ENCODE measurements at places on chromosomes 4 and X. TPM values are rescaled to one million over a fixed set of nuclear protein-coding genes. Genes with fewer than 3 reads are reported as not detected.

GRCh38 chr4:138217567-138217966 lies 24.6 kb downstream of the SLC7A11 start:
- no peaks in the 10 kb centered on the region for H3K27me3 ChIP-seq
- no peak for DNase-seq
- peaks cover 5% of the 10 kb centered on the region for H3K4me1 ChIP-seq
- no peaks in the 10 kb centered on the region for H3K36me3 ChIP-seq
- no peak overlapping the region for H3K27ac ChIP-seq
- no peak overlapping the region for H3K4me3 ChIP-seq

GRCh38 chrX:114267142-114267541 lies 316.7 kb upstream of the HTR2C start:
- no peak overlapping the region for H3K4me3 ChIP-seq
- no peaks in the 10 kb centered on the region for H3K36me3 ChIP-seq
- H3K27me3 ChIP-seq = no peaks in the 10 kb centered on the region
- no peak overlapping the region for H3K27ac ChIP-seq
- no peak for DNase-seq

DNA sequence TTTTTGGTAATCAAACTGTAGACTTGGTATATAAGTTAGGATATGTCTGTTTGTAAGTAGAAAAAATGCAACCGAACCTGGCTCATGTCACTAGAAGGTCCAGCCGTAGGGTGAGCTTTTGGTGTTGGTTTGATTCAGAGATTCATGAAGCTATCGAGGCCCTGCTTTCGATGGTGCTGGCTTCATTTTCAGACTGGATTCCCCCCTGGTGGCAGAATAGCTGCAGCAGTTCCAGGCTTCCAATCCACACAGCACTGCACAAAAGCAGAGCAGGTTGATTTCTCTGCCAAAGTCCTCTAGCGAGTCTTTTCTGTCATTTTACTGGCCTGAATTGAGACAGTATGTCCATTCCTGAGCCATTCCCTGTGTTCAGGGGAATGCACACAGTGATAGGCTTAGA lies 33.1 kb downstream of the PDK3 start:
- H3K36me3 ChIP-seq = no peaks in the 10 kb centered on the region
- no peaks in the 10 kb centered on the region for H3K27me3 ChIP-seq
- DNase-seq = no peak
- H3K4me1 ChIP-seq = no peaks in the 10 kb centered on the region
- no peak overlapping the region for H3K4me3 ChIP-seq

GRCh38 chr4:3744901-3745300 lies 21.3 kb upstream of the ADRA2C start:
- no peaks in the 10 kb centered on the region for H3K27me3 ChIP-seq
- DNase-seq = no peak
- no peaks in the 10 kb centered on the region for H3K4me1 ChIP-seq
- peak overlapping the region; percentile 39 for H3K27ac ChIP-seq
- H3K36me3 ChIP-seq = no peaks in the 10 kb centered on the region

DNA sequence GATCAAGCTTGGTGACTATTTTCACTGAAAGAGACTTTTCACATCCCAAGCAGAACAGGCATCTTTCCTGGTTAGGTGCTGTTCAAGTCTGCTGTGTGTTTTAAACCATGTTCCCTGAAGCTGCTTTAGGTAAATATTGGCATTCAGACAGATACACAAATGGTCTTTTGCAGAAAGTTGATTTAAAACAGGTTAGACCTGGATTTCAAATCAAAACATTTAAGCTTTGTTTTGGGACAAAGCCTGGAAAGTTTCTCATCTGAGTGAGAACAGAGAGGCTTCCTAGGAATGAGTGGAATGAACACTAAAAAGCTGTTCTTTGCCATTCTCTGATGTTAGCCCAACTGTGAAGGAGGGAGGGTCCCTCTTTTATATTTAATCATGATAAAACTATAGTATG lies 10.1 kb downstream of the ANXA3 start:
- no peaks in the 10 kb centered on the region for H3K36me3 ChIP-seq
- no peak overlapping the region for H3K27ac ChIP-seq
- no peak for DNase-seq
- H3K27me3 ChIP-seq = no peaks in the 10 kb centered on the region

GRCh38 chr4:100189820-100190642 lies at the start of gene DDIT4L:
DDIT4L (minus strand) TSS chr4:100190468; CDS start chr4:100189983, 485 bp downstream.
- peak within 1 kb of the TSS; percentile 79 for H3K4me3 ChIP-seq
- H3K36me3 ChIP-seq = no peaks in the 10 kb centered on the region
- no peaks in the 10 kb centered on the region for H3K27me3 ChIP-seq
- H3K4me1 ChIP-seq = no peaks in the 10 kb centered on the region

DNA sequence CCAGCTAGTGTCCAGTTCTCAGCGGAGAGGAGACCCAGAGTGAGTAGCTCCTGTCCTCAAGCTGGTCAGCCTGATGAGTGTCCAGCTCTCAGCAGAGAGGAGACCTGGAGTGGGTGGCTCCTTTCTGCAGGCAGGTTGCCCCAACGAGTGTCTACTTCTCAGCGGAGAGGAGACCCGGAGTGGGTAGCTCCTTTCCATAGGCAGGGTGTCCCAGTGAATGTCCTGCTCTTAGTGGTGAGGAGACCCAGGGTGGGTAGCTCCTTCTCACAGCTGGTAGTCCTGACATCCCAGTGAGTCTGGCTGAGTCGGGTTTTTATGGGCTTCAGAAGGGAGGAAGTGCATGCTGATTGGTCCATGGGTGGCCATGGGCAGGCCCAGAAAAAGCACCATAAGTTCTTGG lies 55.7 kb upstream of the NUDT6 start:
- no peaks in the 10 kb centered on the region for H3K27me3 ChIP-seq
- no peaks in the 10 kb centered on the region for H3K36me3 ChIP-seq
- DNase-seq = no peak
- H3K4me1 ChIP-seq = no peaks in the 10 kb centered on the region
- no peak overlapping the region for H3K27ac ChIP-seq

GRCh38 chrX:12753366-12753765 lies 37.8 kb upstream of the PRPS2 start:
- no peaks in the 10 kb centered on the region for H3K4me1 ChIP-seq
- no peaks in the 10 kb centered on the region for H3K36me3 ChIP-seq
- DNase-seq = no peak
- no peaks in the 10 kb centered on the region for H3K27me3 ChIP-seq
- H3K4me3 ChIP-seq = no peak overlapping the region

DNA sequence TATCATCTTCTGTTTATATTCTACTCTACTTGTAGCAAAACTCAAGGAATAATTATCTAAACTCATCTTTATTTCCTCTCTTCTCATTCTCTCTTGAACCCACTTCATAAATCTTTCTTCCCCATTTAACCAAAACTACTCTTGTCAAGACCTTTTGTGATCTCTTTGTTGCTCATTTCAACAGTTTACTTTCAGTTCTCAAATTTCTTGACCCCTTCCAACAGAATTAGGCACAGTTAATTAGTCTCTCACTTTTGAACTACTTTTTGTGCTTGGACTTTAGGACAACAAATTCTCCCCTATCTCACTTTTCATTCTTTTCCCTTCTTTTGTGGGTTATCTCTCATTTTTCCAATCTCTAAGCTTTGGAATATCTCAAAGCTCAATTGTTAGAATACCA lies 27.4 kb upstream of the CAMK2D start:
- no peaks in the 10 kb centered on the region for H3K4me1 ChIP-seq
- no peak for DNase-seq
- no peaks in the 10 kb centered on the region for H3K36me3 ChIP-seq
- no peak overlapping the region for H3K4me3 ChIP-seq

GRCh38 chr4:83082777-83083176 lies 31.8 kb downstream of the PLAC8 start:
- H3K27me3 ChIP-seq = no peaks in the 10 kb centered on the region
- no peak overlapping the region for H3K4me3 ChIP-seq
- no peaks in the 10 kb centered on the region for H3K4me1 ChIP-seq
- DNase-seq = no peak
- no peaks in the 10 kb centered on the region for H3K36me3 ChIP-seq

- H3K4me3 ChIP-seq = peak within 1 kb of the TSS; percentile 70
- no peaks in the 10 kb centered on the region for H3K27me3 ChIP-seq
- H3K36me3 ChIP-seq = no peaks in the 10 kb centered on the region
- H3K27ac ChIP-seq = peak within 1 kb of the TSS; percentile 81
- no peaks in the 10 kb centered on the region for H3K4me1 ChIP-seq
Measured at GRCh38 chrX:104165894-104166734, at the start of gene FAM199X. FAM199X (plus strand) TSS chrX:104166453; CDS start chrX:104166786, 333 bp downstream.

- H3K27me3 ChIP-seq = no peaks in the 10 kb centered on the region
- H3K4me1 ChIP-seq = no peaks in the 10 kb centered on the region
- no peak overlapping the region for H3K27ac ChIP-seq
- no peak overlapping the region for H3K4me3 ChIP-seq
- DNase-seq = no peak
Measured at GRCh38 chr4:14218641-14219040, 591.1 kb upstream of the BOD1L1 start.

DNA sequence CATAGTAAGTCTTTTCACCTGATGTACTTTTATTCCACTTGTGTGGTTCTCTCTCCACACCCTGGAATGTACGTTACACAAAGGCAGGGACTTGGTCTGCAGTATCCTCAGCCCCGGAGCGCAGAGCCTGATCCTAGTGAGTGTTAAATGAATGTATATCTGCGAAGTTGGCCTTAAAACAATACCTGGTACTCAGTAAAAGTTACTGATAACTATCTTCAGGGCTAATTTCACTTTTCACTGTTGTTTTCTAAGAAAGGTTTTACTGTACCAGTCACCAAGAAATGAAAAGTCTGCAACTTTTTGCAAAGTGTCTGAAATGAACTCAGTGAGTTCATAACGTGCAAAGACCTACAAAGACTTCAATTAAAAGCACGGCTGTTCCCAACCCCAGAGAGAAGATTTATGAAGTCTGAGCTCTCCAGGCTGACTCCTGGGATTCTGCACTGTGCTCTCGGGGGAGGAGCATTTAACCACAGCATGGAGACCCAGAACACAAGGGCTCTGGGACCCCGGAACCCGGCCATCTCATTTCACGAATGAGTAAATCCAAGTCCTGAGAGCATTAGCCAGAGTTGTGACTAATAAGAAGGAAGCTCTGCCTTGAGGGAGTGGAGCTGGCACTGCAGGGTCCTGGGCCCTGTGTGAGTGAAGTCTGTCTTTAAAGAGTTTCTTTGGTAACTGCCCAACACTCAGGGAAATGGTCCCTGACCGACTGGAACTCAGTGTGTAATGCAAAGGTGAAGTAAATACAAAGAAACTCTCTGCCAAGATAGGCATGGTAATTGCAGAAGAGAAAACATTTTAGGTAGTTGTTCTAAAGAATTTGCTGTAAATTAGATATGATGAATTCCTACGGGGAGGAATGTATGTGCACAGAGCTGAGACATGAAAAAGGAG lies 165.8 kb downstream of the NSUN7 start:
- H3K4me3 ChIP-seq = no peak overlapping the region
- no peaks in the 10 kb centered on the region for H3K27me3 ChIP-seq
- H3K36me3 ChIP-seq = no peaks in the 10 kb centered on the region
- DNase-seq = no peak
- H3K27ac ChIP-seq = peak overlapping the region; percentile 91

DNA sequence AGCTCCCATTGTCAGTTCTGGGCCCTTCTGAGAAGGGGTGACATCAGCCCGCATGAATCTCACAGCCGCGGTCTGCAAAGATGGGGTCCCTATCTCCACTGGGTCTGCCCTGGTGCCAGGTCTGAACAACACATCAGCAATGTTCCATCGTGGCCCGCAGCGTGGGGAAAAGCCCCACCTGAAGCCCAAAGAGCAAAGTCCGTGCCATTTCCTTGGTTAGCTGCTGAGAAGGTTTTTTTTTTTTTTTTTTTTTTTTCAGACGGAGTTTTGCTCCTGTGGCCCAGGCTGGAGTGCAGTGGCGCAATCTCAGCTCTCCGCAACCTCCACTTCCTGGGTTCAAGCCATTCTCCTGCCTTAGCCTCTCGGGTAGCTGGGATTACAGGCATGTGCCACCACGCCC lies 79.4 kb downstream of the DCTD start:
- H3K4me1 ChIP-seq = no peaks in the 10 kb centered on the region
- H3K36me3 ChIP-seq = no peaks in the 10 kb centered on the region
- DNase-seq = no peak
- H3K27me3 ChIP-seq = no peaks in the 10 kb centered on the region
- no peak overlapping the region for H3K27ac ChIP-seq

DNA sequence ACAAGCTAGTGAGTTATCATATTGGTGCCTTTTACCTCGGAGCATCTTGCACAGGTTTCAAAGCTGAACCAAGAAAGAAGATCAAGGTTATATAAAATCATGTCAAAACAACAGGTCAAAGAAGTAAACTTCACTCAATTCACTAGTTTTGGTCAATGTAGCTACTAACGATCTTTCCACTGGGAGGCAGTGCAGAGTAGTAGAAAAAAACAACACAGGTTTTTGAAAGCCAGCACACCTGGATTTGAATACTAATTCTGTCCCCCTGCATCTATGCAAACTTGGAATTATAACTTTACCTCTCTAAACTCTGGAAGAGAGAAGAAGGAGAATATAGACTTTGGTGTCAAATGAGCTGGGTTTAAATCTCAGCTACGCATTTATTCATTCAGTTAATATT lies 266.1 kb downstream of the GRIA3 start:
- H3K36me3 ChIP-seq = no peaks in the 10 kb centered on the region
- H3K27me3 ChIP-seq = no peaks in the 10 kb centered on the region
- no peaks in the 10 kb centered on the region for H3K4me1 ChIP-seq
- no peak for DNase-seq

- no peaks in the 10 kb centered on the region for H3K27me3 ChIP-seq
- no peak for DNase-seq
- no peak overlapping the region for H3K4me3 ChIP-seq
- H3K36me3 ChIP-seq = no peaks in the 10 kb centered on the region
- no peaks in the 10 kb centered on the region for H3K4me1 ChIP-seq
Measured at GRCh38 chr4:149956678-149957077, 121.6 kb upstream of the DCLK2 start.

DNA sequence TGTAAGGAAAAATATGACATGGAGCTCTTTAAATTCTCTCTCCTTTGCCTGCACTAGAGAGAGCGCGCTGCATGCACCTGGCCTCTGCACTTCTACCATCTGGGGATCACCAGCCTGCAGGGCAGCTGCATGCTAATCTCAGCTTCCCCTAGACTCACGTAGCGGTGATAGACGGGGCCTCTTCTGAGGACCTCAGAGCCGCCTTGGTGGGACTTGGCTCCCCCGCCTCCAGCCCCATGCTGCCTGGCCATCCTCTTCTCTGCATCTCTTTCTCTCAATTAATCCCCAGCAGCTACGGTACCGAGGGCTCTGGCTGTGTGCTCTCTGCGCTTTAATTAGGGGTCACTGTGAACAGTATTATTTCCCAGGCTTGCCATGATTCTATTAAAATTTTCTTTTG lies 52.8 kb upstream of the PSAPL1 start:
- H3K36me3 ChIP-seq = no peaks in the 10 kb centered on the region
- H3K27me3 ChIP-seq = no peaks in the 10 kb centered on the region
- H3K27ac ChIP-seq = no peak overlapping the region
- no peak overlapping the region for H3K4me3 ChIP-seq
- no peaks in the 10 kb centered on the region for H3K4me1 ChIP-seq

DNA sequence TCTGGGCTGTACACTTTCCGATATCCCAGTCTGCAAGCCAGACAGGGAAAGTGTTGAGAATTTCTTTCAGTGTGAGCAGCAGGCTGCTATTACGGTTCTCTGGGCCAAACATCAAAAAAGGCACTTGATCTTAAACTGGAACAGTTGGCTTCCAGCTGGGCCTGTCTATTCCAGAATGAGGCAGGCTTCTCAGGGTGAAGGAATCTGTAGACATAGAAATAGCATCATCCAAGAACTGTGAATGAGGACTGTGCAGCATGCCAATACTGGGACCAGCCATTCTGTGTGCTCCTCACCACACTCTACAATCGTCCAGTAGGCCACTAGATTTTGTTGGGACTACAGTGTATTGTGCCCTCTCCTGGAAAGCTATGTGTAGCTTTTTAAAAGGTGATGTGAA lies 31.1 kb downstream of the ART3 start:
- DNase-seq = no peak
- no peak overlapping the region for H3K4me3 ChIP-seq
- H3K27ac ChIP-seq = no peak overlapping the region
- H3K27me3 ChIP-seq = no peaks in the 10 kb centered on the region

The MXRA5 gene
- total RNA-seq = 2.3 TPM

The PLXNA3 gene
- total RNA-seq = 59.4 TPM

The SSR4 gene
- 182 TPM for total RNA-seq

The UGT8 gene
- total RNA-seq = 1.1 TPM

Measured in aorta (tissue), 5 donors.